ENCODE measurements at places on chromosomes 2 and 18.

DNA sequence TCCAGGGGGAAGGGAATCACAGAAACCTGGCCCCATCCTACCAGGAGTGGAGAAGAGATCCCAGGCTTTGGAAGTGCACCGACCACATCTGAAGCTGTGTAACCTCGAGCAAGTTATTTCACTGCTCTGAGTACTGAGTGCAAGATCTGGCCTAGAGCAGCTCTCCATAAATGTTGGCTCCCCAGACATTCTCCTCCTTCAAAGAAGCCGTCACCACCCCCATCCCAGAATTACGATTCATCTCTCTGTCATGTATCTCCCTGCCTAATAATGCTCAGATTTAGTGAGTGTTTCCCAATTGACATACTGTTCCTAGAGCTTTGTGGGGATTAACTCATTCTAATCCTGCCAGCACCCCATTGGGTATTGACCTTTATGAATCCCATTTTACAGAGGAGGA, 51.7 kb downstream of the TNS1 start:
- DNase-seq: no peak

- no peak for DNase-seq
Measured at GRCh38 chr2:188512456-188512855, 220.8 kb downstream of the GULP1 start.

GRCh38 chr2:161068670-161069069, 91.6 kb upstream of the TANK start:
- no peak for DNase-seq

GRCh38 chr2:238873381-238873801, 25.5 kb downstream of the TWIST2 start:
- DNase-seq: no peak

GRCh38 chr2:152826581-152827279, 108.3 kb downstream of the ARL6IP6 start:
- no peak for DNase-seq

DNA sequence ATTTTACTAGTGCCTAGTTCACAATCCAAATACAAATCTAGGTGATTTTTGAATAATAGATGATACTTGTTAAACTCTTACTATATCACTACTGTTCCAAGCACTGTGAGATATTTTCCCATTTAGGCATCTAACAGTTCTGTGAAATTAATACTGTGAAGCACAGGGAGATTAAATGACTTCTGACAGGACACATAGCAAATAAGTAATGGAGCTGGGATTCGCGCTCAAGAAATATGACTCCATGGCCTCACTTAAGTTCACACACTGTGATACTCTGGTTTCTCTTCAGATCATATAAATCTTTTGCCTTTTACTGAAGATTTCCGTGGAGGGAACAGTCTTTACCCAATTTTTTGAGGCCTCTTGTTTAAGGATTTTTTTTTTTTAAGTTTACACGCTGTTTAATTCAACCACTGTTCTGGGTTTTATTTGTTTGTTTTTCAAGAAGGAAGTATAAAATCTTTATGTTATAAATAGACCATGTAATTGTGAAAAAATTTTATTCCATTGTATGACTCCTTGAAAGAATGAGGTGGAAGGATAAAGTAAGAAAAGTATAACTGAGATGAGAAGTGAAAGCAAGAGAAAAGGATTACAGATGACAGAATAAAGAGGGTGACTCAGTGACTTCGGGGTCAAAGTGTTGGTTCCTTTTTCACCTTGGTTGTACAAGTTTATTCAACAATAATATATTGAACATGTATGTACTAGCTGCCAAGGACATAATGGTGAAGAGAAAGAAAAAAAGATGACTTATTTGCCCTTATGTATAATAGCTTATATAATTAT, 30.2 kb downstream of the RBM45 start:
- no peak for DNase-seq

DNA sequence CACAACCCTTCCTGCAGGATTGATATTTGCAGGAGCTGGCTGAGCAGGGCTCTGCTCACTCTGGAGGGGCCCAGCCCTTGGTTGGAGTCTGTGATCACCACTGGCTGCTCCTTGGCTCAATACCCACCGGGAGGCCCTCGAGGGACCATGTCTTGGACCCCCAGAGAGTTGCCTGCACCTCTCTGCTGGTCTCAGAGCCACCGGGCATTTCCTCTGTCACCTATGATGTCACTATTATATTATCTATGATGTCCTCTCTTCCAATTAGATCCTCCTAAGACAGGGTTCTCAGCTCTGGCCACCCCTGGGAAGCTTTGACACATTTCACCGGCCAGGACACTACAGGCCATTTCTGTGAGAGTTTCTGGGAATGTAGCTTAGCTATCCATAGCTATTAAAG, 113.1 kb downstream of the PDCL3 start:
- DNase-seq: no peak

DNA sequence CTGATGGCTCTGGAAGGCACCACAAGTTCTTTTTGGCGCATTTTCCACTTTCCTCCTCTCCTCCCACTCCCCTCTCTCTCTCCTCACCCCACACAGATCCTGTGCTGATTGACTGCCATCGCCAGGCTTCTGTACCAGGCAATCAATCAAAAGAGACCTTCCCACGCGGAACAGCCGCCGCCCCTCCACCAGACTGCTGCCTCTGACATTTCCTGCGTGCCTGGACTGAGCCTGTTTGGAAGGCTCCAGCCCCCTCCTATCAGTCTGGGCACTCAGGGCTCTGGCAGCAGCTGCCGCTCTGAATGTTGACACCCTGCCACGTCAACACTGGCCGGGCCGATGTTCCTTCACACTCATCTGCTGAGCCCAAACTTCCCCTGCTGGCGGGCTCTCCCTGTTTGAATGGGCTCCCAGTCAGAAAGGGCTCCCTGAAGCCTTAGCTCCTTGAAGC, 467.7 kb downstream of the EPHA4 start:
- no peak for DNase-seq

DNA sequence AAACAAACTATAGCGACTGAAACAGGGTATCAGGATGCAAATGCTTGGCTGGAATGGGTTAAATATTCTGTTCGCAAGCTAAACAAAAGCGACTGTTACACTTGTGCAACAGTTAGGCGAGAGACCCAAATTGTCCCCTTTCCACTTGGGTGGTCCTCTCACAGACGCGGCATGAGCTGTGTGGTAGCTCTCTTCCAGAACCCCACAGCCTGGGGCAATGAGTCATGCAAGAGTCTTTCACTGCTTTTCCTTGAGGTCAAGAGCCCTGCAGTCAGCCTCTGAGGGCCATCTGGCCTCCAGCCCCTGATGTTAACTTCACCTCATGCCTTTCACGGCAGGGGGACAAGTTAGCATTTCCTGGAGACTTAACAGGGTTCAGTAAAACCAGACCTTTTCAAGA, 25.7 kb downstream of the SULT1C4 start:
- no peak for DNase-seq

- no peak for DNase-seq
Measured at GRCh38 chr18:47204908-47205522, 28.9 kb upstream of the IER3IP1 start.

- DNase-seq: no peak
Measured at GRCh38 chr18:3710712-3711301, 260.8 kb downstream of the TGIF1 start.

GRCh38 chr2:113174376-113174750, 592 bp downstream of the PSD4 start:
- DNase-seq: no peak

GRCh38 chr2:240722796-240723735, 31.4 kb downstream of the AQP12A start:
- no peak for DNase-seq

GRCh38 chr2:136143603-136144451, 25.9 kb upstream of the CXCR4 start:
- no peak for DNase-seq

DNA sequence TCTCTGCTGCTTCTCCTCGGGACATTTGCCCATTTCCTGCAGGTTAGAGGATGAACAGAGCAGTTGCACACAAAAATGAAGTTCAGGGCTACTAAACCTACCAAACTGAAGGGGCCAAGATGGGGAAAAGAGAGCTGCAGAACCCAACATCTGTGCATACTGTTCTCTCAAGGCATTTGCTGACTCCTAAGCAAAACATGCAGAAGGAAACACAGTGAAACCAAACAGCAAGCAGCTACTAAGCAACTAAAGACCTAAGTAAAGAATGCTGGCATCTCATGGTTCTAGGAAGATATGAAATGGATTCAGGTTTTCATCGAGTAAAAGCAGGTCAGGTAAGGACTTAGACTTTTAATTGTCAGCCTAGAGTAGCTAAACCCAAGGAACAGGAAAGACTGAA, 111.9 kb upstream of the SYT4 start:
- DNase-seq: no peak

DNA sequence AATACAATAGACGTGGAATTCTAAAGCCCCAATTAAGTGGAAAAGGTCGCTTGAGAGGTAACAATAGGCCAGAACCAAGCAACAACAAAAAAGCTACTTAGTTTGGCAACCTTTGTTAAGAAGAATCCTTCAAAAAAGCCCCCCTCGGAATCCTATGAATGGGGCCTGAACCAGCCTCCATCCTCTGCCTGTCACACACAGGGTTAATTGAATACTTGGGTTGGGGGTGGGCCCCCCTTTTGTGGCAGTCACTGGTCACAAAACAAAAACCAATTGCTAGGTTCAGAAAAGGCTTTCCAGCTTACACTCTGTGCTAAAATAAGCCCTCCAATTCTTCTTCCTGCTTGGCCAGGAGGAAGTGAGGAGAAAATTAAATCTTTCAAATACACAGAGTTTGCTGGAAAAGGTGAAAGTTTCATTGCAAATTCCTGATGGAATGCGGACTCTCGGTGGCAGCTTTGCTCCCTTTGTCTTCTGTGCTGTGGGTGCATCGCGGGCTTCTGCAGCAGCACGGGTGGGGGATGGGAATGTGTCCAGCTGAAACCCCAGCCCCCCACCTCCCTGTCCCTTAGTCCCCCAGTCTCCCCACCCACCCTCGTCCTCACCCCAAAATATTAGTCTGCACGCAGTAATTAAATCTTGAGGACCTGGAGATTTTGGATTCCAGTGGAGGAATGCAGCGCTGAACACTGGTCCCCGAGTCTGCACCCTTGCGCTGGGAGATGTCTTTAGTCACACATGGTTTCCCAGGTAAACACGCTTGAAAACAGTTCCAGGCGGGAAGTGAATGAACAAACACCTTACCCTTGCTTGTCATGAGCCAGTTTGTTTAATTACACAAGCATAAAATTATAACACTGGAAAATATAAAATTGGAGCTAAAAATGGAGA, 254.3 kb downstream of the SOX11 start:
- DNase-seq: no peak

- no peak for DNase-seq
Measured at GRCh38 chr2:42233976-42234441, 64.9 kb downstream of the EML4 start.

- DNase-seq: no peak
Measured at GRCh38 chr2:132567682-132568081, 102.3 kb downstream of the LYPD1 start.

- no peak for DNase-seq
Measured at GRCh38 chr2:187129306-187129705, 280.3 kb upstream of the ZSWIM2 start.

DNA sequence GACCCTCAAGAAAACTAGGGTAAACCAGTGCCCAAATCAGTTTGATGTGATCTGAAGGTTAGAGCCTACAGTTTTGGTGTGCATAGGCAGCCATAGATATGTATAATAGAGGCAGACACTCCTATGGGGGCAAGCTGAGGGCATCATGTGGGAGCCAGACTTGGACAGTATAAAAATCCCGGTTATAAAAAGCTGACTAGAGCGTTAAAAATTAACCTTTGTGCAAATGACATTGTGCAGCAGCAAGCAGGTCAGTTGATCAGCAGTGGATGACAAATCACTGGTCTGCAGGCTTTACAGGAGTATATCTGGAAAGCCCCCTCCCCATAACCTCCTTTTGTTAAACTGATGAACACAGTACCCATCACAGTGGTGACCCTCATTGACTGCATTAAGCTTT, 107.8 kb downstream of the CTNNA2 start:
- no peak for DNase-seq

GRCh38 chr2:184113696-184114403, 484.5 kb upstream of the ZNF804A start:
- no peak for DNase-seq

DNA sequence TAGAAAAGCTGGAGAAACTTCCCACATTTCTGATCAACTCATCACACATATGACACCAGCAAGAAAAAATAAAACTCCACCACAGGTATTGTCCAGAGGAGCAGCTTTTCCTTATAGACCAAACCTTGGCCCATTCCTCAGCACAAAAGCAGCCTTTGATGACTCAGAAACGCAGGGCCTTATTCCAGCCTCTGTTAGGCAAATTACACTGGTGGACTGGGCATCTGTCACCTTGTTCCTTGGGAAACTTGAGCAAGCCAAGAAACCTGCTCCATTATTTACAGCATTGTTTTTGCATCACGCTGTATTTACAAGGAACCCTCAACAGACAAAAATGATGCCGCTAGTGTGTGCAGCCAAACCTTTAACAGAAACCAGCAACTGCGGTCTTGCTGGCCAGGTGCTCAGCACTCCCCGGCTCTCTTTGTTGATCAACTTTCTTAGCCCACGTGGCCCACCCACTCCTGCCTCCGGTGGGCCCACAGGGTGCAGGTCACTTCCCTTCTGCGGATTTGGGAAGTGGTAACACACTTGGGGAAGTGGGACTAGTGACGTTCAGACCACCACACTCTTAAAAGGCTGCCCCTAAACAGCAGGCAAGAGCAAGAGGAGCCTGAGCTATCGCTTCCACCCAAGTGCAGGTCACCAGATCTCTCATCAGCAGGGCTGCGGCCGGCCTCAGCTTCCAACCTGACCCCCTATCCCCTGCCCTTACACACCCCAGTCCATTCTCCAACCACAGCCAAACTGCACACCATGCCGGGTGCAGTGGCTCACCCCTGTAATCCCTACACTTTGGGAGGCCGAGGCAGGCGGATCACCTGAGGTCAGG, 1.5 kb downstream of the AP1S3 start:
- DNase-seq: no peak

- DNase-seq: no peak
Measured at GRCh38 chr18:37383036-37383785, 182.4 kb downstream of the CELF4 start.

GRCh38 chr2:225052703-225053102, 10.4 kb upstream of the DOCK10 start:
- no peak for DNase-seq

DNA sequence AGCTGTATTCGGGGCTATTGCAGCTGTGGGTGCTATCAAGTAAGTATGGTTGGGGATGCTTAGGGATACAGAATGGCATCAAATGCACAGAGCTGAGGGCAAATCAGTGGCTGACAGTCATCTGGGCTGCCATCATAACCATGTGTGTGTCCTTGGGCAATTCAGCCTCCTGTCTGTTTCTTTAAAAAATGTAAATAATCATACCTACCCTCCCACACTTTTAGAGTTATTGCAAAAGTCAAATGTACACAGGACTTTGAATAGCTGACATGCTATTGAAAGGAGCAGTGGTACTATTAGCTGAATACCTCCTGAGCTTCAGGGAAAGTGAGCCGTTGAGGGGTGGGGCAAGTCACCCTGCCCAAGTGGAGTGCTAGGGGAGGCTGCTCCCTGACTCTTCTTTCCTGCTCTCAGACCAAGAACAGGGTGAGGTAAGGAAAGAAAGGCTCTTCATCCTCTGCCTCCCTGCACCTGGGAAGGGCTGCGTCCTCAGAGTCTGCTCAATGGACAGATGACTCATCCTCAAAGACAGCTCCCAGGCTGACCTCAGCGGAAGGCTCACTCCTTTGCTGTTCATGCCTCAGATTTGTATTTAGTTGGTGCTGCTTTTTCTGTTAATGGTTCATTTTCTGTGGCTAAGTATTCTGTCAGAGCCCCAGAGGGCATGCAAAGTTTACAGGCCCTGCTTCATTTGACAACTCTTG, 54.9 kb upstream of the BZW1 start:
- DNase-seq: no peak

Measured in stimulated activated CD4-positive, alpha-beta T cell treated with anti-CD3 and anti-CD28 coated beads, Interleukin-15, amount 100 ng/mL, for 1 hour (primary cell).